ENCODE measurements at places on chromosomes 1 and 21.

GRCh38 chr1:174021591-174022079 is 522 bp downstream of the RC3H1 start:
- peak; percentile 77 for DNase-seq

DNA sequence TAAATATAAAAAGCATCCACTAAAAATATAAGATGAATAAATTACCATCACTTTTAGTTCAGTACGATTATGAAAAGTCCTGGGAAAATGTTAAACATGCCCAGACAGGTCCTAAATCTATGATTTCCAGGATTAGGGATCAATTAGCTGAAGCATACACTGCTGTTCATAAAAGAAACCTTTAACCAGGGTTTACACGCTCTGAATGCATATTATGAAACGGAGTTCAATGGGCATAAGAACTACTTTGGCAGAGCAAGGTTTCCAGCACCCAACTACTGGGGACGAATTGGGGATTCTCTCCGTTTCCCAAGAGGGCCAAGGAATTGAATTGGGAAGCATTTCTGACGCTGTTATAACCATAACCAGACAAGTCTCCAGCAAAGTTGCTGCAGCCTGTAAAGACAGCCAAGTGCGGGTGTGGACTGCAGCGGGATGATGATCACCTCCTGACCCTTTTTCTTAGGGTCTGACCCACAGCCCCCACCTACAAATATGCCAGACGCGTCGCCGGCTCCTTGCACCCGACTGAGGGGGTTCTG is 1.6 kb downstream of the SLC30A1 start:
- no peak for DNase-seq

DNA sequence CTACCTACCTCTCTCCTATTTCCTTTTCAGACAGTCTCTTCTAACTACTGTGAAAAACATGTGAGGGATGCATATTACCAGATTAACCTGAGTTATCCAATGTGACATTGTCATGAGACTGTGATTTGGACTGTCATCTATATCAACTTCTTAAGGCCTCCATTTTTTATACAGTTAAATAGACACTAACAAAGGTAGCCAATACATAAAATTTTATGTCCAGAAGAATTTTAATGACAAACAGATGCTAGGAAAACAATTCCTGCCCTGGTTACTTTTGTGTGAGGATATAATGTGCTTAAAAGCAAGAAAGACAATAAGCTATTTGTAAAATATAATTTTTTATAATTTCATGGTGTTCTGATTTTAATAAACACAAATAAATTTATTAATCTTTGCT is 136.2 kb downstream of the DPYD start:
- DNase-seq: no peak

- DNase-seq: no peak
These were observed 147.0 kb downstream of the TNFSF18 start for GRCh38 chr1:172903581-172904220.

DNA sequence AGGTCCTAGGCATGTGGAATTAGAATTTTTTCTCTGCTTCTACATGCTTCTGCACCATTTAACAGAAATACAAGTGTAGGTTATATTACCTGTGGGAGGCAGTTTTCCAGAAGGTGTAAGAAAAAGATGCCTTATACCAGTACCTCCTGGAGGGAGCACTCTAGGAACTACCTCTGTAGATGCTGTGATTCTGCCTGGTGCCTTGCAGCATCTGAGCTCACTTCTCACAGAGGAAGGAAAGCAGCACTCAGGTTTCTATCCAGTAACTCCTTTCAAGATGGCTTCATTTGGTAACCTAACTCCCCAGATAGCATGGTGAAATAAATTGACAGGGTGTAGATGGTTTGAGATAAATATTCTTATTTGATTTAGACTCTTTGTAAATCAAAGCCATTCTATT is 50.3 kb downstream of the GIPC2 start:
- DNase-seq: no peak

DNA sequence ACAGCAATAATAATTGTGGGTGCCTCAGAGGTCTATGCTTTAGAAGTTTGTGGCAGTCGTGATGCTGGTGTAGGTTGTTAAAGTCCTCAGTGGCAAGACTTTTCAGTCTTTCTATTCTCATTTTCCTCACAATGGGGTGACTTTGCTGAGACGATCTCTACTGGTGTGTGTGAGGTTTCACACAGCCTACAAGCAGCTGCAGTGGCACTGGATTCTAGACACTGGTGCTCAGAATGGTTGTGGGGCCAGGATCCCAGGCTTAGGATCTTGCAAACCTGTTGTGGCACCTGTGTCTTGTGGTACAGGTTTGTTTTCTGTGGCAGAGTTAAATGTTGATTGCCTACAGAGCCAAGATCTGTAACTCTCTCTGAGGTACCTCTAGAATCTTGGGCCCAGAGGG is 581.2 kb downstream of the PTPRC start:
- no peak for DNase-seq

DNA sequence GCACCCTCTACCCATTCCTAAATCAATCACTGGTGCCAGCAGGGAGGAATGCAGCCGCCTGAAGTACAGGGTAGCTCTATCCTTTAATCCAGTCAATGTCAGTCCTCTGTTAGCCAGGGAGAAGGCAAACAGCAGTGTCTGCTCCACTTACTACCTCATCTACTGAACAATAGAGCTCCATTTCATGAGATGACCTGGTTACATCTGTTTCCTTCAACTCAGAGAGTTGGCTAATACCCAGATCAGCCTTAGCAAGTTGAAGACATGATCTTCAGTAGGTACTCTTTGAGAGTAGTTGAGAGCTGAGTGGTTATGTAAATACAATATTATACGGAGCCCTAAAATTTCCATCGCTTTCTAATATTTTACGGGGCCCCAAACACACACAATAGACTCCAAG is 46.1 kb upstream of the CD34 start:
- DNase-seq: no peak

Data from cardiac septum (tissue), 1 donor.